Cardiac muscle cell (in vitro differentiated cells and primary cell): ENCODE measurements at places on chromosomes 11 and 22.
A peak's percentile ranks its signal among the peaks of the same experiment; 100 is the strongest.

DNA sequence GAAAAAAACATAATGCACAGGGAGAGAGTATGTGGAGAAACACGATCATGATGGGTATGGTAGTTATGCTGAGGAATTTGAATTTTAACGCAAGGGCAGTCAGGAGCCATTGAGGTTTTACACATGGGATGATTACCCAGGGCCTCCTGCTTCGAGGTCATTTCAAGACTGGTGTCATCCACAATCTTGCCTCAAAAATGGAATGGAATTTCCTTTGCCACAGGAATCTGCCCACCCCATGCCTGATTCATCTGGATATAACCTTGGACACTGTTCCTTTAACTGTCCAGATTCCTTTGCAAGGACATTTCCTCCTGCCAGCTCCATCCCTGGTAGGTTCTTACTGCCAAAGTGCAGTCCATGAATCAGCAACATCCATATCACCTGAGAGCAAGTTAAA, 655.9 kb upstream of the TENM4 start:
- H3K4me3 ChIP-seq, result no peak overlapping the region
- H3K27ac ChIP-seq, result no peak overlapping the region
- no peaks in the 10 kb centered on the region for H3K36me3 ChIP-seq

- peaks cover 6% of the 10 kb centered on the region for H3K4me1 ChIP-seq
- no peaks in the 10 kb centered on the region for H3K27me3 ChIP-seq
- DNase-seq, result no peak
- no peaks in the 10 kb centered on the region for H3K36me3 ChIP-seq
Observed at GRCh38 chr11:90355200-90355599, 132.4 kb upstream of the CHORDC1 start.

GRCh38 chr22:48880749-48881148, 946.9 kb downstream of the BRD1 start:
- H3K27me3 ChIP-seq, result no peaks in the 10 kb centered on the region
- H3K4me1 ChIP-seq, result no peaks in the 10 kb centered on the region
- H3K27ac ChIP-seq, result no peak overlapping the region
- H3K36me3 ChIP-seq, result no peaks in the 10 kb centered on the region
- no peak overlapping the region for H3K4me3 ChIP-seq

- peaks cover 8% of the 10 kb centered on the region for H3K4me1 ChIP-seq
- H3K4me3 ChIP-seq, result peak overlapping the region; percentile 85
- no peaks in the 10 kb centered on the region for H3K36me3 ChIP-seq
- H3K27ac ChIP-seq, result peak overlapping the region; percentile 87
Observed at GRCh38 chr11:130071211-130071712, 1.6 kb downstream of the APLP2 start.

DNA sequence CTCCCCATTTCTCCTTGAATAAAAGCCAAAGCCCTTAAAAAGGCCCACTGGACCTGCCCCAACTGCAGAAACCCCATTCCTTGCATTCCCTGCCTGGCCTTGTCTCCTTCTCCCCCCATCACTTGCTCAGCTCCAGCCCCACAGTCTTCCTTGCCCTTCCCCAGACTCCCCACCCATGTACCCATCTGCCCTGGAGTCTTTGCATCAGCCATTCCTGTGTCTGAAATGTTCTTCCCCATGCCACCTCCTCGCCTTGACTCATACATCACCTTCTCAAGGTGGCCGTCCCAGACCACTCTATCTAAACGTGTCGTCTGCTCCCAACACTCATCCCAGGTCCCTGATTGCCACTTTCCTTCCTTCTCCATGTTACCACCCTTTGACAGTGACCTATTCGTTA, 77.4 kb upstream of the SHANK2 start:
- no peak overlapping the region for H3K4me3 ChIP-seq
- H3K27me3 ChIP-seq, result no peaks in the 10 kb centered on the region
- no peaks in the 10 kb centered on the region for H3K36me3 ChIP-seq

- peak; percentile 46 for DNase-seq
- H3K27ac ChIP-seq, result peak overlapping the region; percentile 98
- no peaks in the 10 kb centered on the region for H3K27me3 ChIP-seq
- H3K4me3 ChIP-seq, result peak overlapping the region; percentile 16
- peaks cover 72% of the 10 kb centered on the region for H3K4me1 ChIP-seq
- no peaks in the 10 kb centered on the region for H3K36me3 ChIP-seq
Observed at GRCh38 chr11:68872216-68873003, 30.7 kb upstream of the CPT1A start.
